Stomach (tissue), 19 donors: ENCODE measurements at places on chromosomes 6 and 20. TPM values are rescaled to one million over a fixed set of nuclear protein-coding genes. Genes with fewer than 3 reads are reported as not detected.

DNA sequence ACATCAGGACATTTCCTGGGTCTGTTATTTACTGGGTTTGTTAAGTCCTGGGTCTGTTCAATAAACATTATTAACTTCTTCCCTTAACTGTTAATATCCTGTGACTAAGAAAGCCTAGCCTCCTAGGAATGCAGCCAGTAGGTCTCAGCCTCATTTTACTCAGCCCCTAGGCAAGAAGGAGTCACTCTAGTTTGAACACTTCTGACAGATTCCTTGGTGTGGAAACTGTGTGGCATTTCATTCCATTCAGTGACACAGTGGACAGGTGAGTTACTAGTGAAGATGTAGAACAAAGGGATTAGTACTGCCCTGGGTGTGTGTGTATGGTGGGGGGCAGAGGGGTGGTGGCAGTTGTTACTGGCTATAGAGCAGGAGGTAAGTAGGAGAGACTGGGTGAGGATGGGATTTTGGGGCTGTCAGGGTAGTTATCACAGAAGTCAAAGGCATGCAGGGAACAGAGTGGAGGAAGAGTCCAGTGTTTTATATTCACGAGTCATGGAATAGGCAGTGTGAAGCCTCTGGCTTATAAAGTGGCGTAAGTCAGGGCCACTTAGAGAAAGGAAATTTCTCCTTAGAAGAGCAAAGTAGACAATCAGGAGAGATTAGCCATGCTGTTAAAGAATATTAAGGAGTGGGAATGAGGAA, 28.4 kb downstream of the RNF182 start:
- no peak for DNase-seq

DNA sequence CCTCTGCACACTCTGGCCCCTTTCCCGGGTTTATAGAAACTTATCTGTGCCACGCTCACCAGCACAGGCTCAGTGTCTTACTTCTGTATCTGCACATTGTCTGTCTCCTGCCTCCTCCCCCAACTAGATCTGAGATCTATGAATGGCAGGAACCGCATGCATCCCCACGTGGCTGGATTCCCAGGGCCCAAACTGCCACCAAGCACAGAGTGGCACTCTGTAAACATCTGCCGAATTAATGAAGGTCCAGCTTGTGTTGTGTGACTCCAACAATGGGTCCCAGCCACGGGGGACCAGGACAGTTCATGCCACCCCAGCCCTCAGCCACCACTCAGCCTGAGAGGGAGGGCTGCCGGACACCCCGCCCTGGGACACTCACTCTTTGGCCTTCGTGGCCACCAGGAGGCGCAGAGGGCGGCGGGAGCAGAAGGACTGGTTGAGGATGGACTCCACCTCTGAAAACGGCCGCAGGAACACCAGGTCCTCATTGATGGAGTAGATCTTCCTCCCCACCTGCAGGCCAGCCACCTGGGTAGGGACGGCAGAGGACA, 171.1 kb downstream of the PREX1 start:
- peak; percentile 41 for DNase-seq

GRCh38 chr6:86963352-86963751, 26.0 kb downstream of the HTR1E start:
- no peak for DNase-seq

DNA sequence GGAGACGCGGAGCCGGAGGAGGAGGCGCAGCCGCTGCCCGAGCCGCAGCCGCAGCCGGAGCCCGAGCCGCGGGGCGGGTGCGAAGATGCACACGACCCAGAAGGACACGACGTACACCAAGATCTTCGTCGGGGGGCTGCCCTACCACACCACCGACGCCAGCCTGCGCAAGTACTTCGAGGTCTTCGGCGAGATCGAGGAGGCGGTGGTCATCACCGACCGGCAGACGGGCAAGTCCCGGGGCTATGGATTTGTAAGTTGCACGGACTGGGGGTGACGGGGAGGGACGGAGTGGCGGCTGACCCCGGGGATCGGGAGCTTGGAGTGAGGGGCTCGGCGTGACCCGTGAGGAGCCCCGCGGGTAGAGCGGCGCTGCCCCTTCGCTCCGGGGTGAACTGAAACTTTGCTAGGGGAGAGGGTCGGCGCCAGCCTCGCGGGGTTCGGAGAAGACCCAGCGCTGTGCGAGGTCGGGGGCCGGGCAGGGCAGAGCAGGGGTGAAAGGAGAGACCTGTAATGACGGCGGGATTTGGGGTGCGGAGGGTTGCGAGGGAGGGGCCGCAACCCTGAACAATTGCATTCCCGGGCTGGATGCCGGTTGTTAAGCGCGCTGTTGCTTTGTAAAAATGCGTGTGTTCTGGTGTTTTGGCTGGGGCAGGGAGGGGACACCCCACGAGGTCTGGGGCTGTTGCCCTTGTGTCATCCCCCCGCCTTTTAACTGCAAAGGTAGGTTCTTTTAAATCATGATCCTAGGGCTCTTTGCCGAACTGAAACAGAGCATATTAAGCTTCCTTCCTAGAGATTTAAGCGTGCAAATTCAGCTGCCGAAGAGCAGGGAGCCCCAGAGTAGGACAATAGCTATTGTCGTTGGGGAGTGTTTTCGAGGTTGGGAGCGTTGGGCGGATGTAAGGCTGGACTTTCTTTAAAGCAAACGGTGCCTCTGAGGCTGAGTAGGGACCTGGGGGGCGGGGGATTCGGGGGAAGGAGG, 628 bp downstream of the RBM24 start:
- DNase-seq, result peak; percentile 62

DNA sequence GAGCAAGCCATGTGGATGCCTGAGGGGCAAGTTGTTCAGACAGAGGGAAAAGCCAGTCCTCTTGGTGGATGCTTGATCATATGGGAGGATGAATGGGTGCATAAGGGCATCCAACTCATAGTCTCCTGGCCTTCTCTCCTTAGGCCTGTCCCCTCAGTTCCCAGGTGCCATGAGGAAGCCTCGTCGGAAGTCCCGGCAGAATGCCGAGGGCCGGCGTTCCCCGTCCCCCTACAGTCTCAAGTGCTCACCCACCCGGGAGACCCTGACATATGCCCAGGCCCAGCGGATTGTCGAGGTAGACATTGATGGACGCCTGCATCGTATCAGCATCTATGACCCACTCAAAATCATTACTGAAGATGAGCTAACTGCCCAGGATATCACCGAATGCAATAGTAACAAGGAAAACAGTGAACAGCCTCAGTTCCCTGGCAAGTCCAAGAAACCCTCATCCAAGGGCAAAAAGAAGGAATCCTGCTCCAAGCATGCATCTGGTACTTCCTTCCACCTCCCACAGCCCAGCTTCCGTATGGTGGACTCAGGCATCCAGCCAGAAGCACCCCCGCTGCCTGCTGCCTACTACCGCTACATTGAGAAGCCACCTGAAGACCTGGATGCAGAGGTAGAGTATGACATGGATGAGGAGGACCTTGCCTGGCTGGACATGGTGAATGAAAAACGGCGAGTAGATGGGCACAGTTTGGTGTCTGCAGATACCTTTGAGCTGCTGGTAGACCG, 3.8 kb downstream of the BRPF3 start:
- no peak for DNase-seq

- peak; percentile 69 for DNase-seq
Measured at GRCh38 chr6:26097268-26097875, 10.1 kb downstream of the HFE start.

GRCh38 chr20:47561603-47562583, 60.2 kb downstream of the NCOA3 start:
- no peak for DNase-seq

GRCh38 chr20:48456366-48457192, 371.2 kb downstream of the PREX1 start:
- DNase-seq, result no peak

- DNase-seq, result no peak
Measured at GRCh38 chr6:11324453-11325015, 92.1 kb upstream of the NEDD9 start.

EGFL8 gene
- 224 TPM for total RNA-seq

MYB gene
- not detected for total RNA-seq

ZBP1 gene
- total RNA-seq, result not detected

NPEPL1 gene
- total RNA-seq, result 39.3 TPM

ANKRD66 gene
- total RNA-seq, result not detected
